ENCODE measurements at places on chromosomes 13 and 19. TPM values are rescaled to one million over a fixed set of nuclear protein-coding genes. Genes with fewer than 3 reads are reported as not detected.
A peak's percentile ranks its signal among the peaks of the same experiment; 100 is the strongest.

GRCh38 chr19:47615714-47616113 lies 6.8 kb downstream of the BICRA start:
- DNase-seq = no peak

- DNase-seq = no peak
These were observed 902 bp upstream of the CCDC106 start for GRCh38 chr19:55646889-55647731.

Gene VAV1
- total RNA-seq = 0.40 TPM

Gene HSH2D
- not detected for total RNA-seq

- DNase-seq = no peak
These were observed 22.6 kb downstream of the POLR1D start for GRCh38 chr13:27644302-27644701.

DNA sequence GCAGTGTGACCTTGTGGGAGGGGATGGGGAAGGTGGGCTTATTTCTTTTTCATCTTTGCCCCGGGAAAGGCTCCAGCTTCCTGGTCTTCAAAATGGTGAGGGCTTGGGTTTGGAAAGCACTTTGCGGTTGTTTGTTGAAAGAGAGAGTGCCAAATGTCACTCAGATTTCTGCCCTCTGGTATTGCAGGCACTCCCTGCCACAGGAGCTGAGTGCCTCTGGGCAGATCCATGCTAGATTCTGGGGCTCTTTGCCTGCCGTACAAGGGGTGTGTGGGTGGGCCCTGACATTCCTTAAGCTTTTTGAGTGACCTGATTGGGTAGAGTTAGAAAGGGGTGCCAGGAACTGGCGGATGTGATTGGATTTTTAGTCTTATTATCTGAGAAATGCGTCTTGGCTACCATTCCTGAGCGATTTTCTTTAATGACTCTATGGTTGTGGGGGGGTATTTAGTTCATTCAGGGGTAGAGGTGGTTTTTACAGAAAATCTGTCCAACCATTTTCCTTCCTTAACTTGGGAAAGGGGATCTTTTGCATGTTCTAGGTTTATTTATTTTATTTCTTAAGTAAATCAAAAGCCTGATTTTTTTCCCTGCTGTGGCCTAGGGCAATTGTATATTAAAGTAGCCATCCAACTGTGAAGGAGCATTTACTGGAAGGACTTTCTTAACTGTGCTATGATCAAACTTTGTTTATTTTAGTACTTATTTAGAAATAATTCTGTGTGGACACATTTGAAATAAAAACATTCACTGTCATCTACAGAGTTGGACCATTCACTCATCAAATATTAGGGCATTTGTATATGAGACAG lies 3.2 kb downstream of the ARHGAP35 start:
- DNase-seq = peak; percentile 80

DNA sequence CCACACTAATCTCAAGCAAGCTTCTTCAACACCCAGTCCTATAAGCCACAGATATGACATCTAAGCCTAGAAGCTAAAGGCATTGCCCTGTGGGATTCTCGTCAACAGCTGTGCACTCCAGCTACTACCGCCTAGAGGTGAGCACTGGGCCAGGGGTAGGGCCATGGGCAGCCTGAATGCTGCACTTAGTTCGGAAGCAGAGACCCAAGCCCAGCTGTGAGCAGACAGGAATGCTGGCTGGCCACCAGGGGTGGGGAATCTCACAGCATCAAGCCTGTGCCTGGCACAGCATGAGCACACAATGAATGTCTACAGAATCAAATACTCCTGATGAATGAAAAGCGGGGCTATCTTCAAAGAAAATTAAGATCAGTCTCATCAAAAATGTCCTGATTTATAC lies 167.5 kb upstream of the UBL3 start:
- DNase-seq = no peak

Gene KLHL26
- total RNA-seq = 7.0 TPM

GRCh38 chr13:68030152-68030809 lies 800.1 kb upstream of the PCDH9 start:
- DNase-seq = no peak

DNA sequence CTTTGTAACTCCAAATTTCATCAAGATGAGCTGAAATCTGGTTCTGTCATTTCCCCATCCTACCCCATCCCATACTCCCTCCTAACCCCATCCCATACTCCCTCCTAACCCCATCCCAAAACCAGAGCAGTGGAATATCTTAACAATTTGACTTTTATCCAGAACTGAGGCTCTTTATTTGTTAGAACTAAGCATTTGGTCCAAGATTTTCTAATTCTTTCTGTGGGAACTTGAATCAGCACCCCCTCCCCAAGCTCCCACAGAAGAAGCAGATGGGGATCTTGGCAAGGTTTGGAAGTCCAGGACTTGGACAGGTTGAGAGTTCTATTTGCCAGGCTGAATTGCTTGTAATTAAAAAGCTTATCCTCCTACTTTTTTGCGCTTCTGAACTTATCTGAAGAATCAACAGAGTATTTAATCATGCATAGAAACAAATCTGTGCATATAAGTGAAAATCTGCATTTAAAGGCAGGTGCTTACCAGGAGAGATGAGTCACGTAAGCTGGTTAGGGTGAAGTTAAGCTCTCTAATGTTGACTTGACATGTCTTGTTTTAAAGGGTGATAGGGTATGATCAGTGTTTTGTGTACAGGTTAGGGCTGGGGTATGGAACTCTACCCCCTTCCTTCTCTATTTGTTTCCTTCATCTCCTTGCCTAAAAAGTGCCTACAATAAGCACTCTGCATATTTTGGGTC lies 111.1 kb downstream of the COG6 start:
- no peak for DNase-seq

Gene FBN3
- not detected for total RNA-seq

Gene ZNF506
- 18.6 TPM for total RNA-seq

Gene PDX1
- total RNA-seq = not detected

GRCh38 chr13:83876546-83876945 lies 5.7 kb downstream of the SLITRK1 start:
- no peak for DNase-seq

Gene CYP2S1
- 5.0 TPM for total RNA-seq

DNA sequence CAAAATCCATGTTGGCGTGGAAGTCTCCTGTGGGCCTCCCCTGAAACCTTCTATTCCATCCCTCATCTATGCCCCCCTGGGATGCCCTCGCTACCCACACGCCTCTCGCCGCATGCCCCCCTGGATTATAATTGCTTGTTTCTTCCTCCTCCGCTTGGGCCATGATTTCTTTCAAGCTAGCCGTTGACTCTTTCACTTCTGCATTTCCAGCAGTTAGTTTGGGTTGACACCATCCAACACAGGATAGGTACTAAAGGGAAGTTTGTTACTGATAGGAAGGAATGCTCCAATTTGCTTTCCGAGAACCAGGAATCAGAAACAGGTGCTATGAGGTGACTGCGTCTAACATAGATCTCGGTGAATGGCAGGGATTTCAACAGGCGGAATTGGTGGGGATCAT lies 7.7 kb upstream of the SLC25A15 start:
- DNase-seq = no peak

Gene C5AR2
- not detected for total RNA-seq

GRCh38 chr13:24644036-24644435 lies 36.2 kb upstream of the ATP12A start:
- no peak for DNase-seq

GRCh38 chr13:47019977-47020376 lies 123.1 kb upstream of the HTR2A start:
- no peak for DNase-seq

GRCh38 chr13:36445278-36445677 lies 13.0 kb downstream of the CCNA1 start:
- no peak for DNase-seq

Gene UBE2L5
- total RNA-seq = not detected

Gene IZUMO4
- not detected for total RNA-seq

Gene SIGLEC5
- 0.74 TPM for total RNA-seq

DNA sequence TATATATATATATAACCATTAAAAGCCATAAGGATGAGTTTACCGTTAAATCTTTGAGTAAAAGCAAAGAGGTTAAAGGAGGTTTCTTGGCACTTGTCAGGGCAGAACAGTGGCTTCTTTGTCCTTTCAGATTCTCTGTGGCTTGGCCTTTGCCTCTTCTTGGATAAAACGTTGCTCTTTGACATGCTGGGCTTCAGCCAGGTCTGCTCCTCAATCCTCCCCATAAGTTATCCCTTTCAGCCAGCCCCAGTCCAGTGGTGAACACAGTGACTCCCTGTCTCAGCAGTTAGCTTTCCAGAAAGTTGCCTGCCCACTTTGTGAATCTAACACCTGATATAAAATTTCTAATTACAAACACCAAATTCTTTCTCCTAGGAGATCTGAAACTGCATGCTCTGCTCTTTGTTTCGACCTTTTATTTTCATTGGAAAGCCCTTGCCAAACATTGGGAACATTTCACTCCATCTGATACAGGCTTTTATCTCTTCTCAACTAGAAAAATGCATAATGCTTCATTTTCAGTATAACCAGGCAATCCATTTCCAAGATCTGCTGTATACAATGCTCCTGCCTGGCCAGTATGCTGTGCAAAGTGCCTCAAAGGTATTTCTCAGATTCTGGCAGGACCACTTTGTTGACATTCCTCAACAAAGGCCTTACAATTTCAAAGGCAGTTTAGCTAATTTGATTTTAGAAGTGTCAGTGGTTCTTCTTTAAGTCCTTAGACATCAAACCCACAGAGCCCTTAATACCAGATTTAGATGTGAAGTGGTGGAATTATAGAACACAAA lies 16.2 kb upstream of the MED4 start:
- peak; percentile 7 for DNase-seq

Gene ZNF790
- 4.0 TPM for total RNA-seq

- no peak for DNase-seq
These were observed 34.9 kb upstream of the MLNR start for GRCh38 chr13:49185264-49185663.

DNA sequence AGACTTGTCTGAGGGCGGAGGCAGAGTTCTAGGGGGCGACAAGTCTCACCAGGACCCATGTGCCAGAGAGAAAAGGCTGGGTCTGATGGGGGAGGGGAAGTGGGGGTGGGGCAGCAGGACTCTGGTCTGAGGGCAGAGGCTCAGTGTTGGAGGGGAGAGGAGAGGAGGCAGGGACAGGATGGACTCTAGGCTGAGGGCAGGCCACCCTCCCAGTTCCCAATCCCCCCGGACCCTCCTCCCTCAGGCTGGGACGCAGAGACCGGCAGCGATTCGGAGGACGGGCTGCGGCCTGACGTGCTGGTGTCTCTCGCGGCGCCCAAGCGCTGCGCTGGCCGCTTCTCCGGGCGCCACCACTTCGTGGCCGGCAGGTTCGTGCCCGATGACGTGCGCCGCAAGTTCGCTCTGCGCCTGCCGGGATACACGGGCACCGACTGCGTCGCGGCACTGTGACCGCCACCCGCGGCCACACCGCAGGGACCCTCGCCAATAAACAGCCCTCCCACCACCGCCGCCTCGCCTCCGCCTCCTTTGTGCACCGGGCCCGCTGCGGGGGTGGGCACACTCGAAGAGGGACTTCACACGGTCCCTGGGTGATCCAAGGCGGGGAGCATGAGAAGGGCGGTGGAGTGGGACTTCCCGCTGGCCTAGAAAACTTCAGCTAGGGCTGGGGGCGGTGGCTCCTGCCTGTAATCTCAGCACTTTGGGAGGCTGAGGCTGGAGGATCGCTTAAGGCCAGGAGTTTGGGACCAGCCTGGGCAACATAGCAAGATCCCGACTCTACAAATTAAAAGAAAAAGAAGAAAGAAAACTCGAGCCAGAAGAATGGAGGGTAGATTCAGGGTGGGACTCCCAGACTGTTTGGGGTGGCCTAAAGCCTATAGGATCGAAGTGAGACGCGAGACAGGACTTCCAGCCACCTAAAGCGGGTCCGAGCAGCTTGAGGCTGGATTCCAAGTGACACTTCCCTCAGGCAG lies 703 bp upstream of the CILP2 start:
- peak; percentile 42 for DNase-seq

- no peak for DNase-seq
These were observed 30.5 kb downstream of the NKPD1 start for GRCh38 chr19:45130236-45130635.

DNA sequence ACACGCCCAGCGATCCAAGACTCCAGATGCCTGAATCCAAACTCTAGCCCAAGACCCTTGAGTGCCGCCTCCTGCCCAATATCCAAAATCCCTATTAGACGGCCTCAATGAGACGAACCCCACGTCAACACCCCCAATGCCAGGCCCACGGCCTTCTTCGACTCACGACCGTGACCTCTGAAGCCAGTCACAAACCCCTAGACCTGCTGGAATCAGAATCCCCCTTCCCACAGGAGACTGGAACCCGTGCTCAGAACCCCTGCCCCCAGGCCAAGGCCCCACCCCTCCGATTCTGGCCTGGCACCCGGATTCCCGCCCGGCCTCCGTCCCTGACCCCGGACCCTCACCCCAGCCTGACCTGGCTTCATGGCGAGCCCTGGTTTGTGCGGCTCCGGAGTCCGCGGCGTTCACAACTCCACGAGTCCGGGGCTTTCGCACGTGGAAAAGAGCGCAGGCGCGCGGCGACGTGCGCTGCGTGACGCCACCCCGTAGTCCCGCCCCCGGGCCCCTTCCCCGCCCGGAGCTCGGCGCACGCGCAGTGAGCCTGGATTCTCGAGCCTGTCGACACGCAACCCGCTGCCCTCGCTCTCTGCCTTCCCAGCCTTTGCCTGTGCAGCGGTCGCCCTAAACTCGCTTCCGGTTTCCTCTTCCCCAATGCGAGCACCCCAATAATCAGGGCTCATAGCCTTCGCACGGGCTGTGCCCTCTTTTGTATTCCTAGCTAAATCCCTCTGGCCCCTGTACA lies at the start of gene FBL:
TSS of gene FBL (minus strand) at position 447 of the 745 bp plus-strand sequence. CDS start at position 368, 79 bp downstream.
- peak; percentile 96 for DNase-seq

DNA sequence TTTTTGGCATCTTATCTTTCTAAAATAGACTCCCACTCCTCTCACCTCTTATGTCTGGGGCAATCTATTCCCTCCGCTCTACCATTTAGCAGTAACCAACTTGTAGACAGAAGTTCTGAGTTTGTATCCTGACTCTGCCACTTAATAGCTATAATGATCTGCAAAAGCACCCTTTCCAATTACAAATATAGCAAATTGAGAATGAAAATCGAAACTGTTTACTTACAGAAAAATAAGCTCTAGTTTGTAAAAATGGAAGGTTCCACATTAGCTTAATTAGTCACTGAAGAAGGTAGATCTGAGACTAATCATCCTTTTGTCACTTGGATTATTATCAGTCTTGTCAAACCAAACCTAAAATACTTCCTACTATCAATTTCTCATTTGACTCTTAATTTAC lies 409.3 kb downstream of the DIAPH3 start:
- DNase-seq = no peak

Gene OR7C2
- not detected for total RNA-seq

Data from Daoy (cell line).